ENCODE measurements at places on chromosomes 3 and 15. TPM values are rescaled to one million over a fixed set of nuclear protein-coding genes. Genes with fewer than 3 reads are reported as not detected.

ISLR2 gene
- polyA plus RNA-seq: not detected

DNA sequence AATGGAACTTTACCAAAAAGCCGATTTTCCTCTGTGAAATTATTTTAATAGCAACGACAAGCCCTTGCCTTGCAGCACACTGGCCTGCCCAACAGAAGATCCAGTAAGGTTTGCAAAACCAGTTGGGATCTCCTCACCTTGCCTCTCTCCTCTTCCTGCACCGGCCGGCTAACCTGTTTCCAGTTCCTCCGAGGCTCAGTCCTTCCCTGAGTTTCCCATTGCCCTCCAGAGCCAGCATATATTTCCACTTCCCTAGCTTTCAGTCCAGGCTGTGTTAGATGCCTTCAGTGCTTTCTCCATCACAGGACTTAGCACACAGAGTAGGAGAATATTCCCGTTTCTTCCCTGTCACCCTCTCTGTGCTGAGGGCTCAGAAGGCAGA, 60.3 kb downstream of the NOX5 start:
- no peak for DNase-seq

GRCh38 chr15:37017031-37017625, 83.2 kb downstream of the MEIS2 start:
- H3K36me3 ChIP-seq: no peaks in the 10 kb centered on the region
- DNase-seq: no peak
- H3K27ac ChIP-seq: no peak overlapping the region
- no peaks in the 10 kb centered on the region for H3K4me1 ChIP-seq
- H3K27me3 ChIP-seq: no peaks in the 10 kb centered on the region
- no peak overlapping the region for H3K4me3 ChIP-seq

GRCh38 chr3:144104679-144105078, 133.1 kb downstream of the DIPK2A start:
- no peak overlapping the region for H3K27ac ChIP-seq
- DNase-seq: no peak
- H3K4me1 ChIP-seq: no peaks in the 10 kb centered on the region
- H3K36me3 ChIP-seq: no peaks in the 10 kb centered on the region

DNA sequence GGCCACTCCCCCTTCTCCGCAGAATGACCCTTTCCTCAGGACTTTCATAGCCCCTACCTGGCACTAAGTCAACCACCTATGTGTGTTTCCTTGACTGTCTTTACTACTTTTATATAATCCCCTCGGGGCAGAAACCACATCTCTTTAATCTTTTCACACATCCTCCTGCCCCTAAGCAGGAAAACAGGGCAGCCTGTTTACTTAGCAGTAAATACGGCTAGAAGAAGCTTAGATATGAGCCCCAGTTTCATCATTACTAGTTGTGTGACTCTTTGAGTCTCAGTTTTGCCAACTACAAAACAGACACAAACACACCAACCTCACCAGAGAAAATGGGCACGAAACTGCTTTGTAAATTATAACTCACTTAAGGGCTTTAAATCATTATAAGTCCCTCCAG, 98.3 kb downstream of the CYP19A1 start:
- no peaks in the 10 kb centered on the region for H3K36me3 ChIP-seq
- no peaks in the 10 kb centered on the region for H3K27me3 ChIP-seq
- no peak overlapping the region for H3K4me3 ChIP-seq
- no peak for DNase-seq
